SK-N-MC (cell line): ENCODE measurements at places on chromosomes 5 and 9.

DNA sequence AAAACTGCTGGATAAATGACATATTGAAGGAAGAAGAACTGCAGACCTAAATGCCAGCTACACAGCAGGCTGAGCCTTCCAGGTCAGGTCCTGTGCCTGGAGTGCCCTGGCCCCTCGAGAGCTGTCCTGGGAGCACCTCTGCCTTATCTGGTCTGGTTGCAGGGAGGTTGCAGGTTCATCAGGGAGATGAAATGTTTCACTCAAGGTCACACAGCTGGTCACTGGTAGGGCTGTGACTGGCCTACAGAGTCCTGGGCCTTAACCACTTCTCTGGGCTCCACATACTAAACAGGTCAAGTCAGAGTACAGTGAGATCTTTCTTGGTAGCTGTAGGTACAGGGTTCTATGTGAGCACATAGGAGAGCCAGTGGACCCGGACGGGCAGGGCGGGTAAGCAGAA is 16.7 kb downstream of the GALNT10 start:
- DNase-seq = no peak

- DNase-seq = no peak
Observed at GRCh38 chr9:92715488-92716231, 45.7 kb upstream of the IPPK start.

- no peak for DNase-seq
Observed at GRCh38 chr5:33223563-33224284, 217.0 kb upstream of the TARS1 start.

GRCh38 chr5:54946306-54946819 is 39.0 kb downstream of the ESM1 start:
- no peak for DNase-seq

DNA sequence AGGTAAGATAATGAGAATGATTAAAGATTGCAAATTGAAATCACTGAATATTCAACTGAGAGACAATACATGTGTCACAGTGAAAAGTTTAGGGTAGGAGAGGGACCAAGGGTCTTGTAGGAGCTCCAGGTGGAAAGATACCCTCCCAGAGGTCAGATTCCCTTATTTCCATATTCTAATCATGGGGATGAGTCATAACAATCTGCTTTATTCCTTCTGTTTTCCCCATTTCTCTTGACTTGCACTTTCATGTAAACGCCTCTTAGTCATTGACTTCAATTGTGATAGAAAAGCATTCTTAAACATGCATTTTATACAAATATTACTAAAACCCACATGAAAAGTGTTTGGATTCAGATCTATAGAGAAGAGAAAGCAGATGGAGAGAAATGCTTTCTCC is 81.3 kb upstream of the CTSL start:
- DNase-seq = no peak

GRCh38 chr5:32278406-32278805 is 34.3 kb downstream of the MTMR12 start:
- no peak for DNase-seq

DNA sequence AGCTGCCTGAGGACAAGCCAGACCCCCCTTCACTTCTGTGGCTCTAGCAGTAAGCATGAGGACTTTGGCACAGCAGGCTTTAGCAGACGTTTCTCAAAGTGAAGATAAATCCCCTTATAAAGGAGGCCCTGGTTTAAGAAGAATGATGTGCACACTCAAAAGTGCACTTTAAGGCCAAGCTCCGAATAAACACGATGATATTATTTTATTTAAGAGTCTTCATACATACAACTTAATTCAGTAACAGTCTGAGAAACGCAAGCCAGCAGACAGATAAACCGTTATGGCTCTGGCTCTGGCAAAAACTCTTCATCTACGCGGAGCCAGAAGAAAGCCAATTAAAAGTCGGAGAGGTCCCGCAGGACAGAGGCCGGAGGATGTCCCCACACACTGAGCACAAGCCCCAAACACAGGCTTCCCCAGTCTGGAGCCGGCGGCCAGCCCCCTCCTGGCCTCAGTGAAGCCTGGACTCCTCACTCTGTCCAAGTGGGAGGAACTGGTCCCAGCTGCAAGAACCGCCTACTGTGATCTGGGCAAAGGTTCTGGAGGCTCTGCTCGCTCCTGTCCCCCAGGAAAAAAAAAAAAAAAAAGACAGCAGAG is 44.6 kb downstream of the ADAMTS2 start:
- DNase-seq = no peak

DNA sequence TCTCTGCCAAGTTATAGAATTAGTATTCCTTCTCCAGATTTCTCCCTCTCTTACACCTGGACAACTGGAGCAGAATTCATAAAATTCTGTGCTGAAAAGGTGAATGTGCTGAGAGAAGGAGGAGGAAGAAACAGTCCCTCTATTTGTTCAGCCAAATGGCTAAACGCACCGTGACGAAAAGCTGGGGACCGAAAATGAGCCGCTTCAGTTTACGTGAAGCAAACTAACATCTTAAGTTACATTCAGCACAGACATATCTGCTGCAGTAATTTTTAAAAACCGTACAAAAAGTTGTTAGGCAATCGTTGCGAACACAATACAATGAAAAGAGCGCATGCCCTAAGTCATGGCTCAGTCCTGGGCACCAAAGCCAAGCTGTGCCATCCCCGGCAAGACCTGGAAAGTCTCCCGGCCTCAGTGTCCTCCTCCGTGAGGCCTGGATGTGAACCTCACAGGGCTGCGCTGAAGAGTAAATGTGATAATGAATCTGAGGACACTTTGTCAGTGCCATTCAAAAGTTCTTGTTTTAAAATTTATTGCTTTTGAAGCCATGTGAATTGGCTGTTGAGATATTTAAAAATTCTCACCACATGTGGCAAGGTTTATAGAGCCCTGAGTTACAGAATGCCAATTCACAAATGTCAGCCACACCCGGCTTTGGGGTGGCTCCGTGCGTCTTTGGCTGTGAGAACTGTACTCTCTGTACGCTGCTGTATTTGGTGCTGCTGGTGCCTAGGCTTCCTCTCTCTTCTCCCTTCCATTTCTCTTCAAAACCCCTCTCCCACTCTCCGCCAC is 46.3 kb downstream of the FAM240B start:
- DNase-seq = no peak

DNA sequence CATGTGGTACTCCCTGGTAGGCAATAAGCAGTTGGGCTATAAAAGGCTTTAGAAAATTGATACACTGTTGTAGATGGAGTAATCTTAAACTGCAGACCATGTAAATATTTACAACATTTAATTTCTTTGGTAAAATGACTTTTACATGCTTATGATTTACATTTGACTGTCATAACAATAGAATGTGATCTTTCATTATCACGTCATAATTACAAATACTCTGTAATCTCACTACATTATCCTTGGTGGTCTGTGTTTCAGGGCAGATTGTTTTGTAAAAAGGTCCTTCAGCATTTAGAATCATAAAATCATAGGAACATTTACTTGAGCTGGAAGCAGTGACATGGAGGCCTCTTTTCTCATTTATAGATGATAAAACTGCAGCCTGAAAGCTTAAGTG is 73.3 kb upstream of the PRRC1 start:
- no peak for DNase-seq

DNA sequence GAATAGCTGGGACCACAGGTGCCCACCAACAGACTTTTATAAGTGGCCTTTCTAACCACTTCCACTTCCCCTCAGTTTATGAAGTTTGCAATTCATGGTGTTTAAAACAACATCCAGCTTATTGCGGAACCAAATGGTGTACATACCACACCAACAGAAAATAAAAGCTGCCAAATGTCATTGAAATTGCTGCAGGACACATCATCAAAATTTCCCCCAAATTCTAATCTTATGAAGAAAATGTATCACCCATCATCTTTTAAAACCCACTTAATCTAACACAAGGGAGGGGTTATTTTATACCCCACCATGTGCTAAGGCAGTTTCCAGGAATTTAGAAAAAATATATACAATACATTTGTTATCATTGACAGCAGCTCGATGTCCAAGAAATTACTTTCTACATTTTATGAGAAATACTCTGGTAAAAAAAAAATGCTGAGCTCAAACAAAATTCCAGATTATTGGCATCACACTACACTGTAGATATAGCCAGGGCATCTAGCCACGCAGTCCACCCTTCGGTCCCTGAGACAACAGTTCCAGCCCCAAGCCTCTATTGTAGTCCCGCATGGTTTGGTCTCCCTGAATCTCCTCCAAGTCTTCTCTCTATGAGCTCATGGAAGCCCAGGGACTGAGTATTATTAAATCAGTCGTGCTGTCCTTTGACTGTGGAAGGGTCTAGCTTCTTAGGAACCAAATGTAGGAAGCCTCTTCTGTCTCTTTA is 372.8 kb upstream of the SLC30A5 start:
- DNase-seq = no peak

DNA sequence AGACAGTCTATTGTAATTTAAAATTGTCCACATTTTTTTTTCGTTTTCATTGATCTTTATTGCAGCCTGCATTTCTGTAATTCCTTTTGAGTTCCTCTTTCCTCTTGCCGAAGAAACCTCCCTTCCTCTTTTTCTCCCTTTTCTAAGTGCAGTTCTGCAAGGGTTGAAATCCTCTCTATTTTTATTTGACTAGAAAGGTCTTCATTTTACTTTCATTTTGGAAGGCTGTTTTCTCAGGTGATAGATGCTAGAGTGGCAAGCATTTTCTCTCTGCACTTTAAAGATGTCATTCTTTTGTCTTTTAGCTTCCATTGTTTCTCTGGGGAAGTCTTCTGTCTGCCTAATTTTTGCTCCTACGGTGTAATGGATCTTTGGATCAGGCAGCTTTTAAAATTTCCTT is 248.5 kb downstream of the SMARCA2 start:
- no peak for DNase-seq

GRCh38 chr9:114611516-114612271 is 603 bp downstream of the TMEM268 start:
- no peak for DNase-seq

- no peak for DNase-seq
Observed at GRCh38 chr5:124961521-124961920, 215.1 kb upstream of the ZNF608 start.

- peak; percentile 98 for DNase-seq
Observed at GRCh38 chr9:72292874-72293607, 72.0 kb downstream of the ZFAND5 start.

- no peak for DNase-seq
Observed at GRCh38 chr5:518721-519120, 5.5 kb downstream of the SLC9A3 start.

GRCh38 chr9:70826562-70826961 is 294.9 kb downstream of the TRPM3 start:
- no peak for DNase-seq

DNA sequence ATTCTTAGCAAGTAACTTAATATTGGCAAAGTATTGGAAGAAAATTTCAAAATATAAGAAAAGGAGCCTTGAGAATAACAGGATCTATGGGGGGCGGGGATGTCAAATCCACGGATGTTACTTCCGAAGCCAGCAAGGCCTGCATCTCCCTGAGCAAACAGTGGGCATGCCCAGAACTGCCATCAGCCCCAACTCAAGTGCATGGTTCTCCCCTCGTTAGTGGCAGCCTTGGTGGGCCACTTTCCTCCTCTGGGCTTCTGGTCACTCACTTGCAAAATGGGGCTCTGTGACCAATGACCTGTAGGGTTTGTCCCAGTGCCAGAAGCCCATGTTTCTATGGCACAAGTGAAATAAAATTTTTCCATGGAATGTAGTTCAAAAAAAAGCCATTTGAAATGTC is 27.2 kb upstream of the MED10 start:
- DNase-seq = no peak

- DNase-seq = no peak
Observed at GRCh38 chr9:136826703-136827582, 15.3 kb upstream of the AJM1 start.

DNA sequence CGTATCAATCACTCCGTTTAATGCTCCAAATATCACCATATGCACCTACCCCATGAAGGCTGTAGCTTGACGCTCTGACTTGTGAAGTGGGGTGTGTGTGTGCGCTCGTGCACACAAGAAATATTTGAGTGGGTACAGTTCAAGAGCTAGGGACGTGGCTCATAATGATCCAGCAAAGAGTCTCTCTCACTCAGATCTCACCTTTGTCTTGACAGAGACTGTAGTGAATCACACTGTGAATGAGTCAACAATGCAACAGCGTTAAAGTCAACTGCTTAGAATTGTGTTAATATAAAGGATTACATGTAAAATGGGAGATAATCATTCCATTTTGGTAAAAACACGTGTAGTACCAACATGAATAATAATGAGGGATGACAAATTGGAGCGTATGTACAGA is 119.4 kb downstream of the MED27 start:
- DNase-seq = no peak

DNA sequence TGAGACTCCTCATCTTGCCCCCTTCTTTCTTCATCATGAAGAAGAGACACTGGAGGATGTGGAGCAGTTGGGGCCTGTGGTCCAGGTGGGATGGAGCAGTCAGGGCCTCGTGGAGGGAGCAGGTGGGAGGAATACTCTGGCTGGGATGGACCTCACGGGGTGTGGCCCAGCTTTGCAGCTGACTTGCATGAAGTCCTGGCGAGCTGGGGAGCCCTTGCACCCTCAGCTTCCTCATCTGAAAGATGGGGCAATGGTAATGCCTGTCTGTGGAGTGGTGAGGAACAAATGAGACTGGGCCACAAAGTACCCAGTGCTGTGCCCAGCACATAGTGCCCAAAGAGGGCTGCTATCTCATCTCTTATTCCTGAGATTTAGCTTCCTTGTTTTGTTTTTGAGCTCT is 91.5 kb downstream of the DAB2IP start:
- DNase-seq = no peak

DNA sequence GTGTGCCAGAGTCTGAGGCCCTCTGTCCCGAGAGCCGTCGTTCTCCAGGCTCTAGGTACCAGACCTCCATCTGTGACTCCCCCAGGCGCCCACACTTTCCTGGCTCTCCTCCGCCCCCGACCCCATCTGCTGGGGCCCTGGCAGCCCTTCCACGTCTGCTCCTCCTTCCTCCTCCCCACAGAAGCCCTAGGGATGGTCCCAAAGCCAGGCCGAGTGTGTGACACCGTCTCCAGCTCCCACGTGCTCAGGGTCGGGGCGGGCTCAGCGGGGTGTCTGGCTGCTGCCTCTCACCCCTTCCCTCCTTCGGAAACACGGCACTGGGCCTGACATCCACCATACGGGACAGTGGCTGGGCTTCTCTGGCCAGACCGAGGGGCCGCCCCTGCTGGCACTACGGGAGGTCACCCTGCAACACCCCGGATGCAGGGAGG is 20.5 kb upstream of the SLC6A19 start:
- DNase-seq = no peak

DNA sequence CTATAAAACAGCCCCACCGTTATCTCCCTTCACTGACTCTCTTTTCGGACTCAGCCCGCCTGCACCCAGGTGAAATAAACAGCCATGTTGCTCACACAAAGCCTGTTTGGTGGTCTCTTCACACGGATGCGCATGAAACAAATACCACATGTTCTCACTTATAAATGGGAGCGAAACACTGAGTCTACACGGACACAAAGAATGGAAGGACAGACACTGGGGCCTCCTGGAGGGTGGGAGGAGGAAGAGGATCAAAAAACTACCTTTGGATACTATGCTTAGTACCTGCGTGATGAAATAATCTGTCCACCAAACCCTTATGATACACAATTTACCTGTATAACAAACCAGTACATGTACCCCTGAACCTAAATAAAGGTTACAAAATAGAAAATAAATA is 98.6 kb downstream of the ICE1 start:
- DNase-seq = no peak

DNA sequence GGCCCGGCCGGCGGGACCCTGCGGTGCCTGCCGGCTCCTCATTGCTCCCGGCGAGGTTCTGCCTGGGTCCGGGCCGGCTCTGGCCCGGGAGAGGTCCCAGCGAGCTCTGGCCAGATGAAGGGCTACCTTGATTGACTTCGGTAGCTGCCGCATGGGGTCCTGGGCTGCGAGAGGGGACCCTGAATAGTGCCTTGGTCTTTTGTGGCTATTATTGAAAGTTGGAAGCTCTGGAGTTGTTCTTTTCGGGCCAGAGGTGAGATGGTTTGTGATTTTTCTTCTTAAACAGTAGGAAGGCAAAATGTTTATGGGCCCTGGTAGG is 635 bp downstream of the NAA35 start:
- no peak for DNase-seq
